Fibroblast of skin of left biceps (primary cell): ENCODE measurements at places on chromosomes 4 and X.

DNA sequence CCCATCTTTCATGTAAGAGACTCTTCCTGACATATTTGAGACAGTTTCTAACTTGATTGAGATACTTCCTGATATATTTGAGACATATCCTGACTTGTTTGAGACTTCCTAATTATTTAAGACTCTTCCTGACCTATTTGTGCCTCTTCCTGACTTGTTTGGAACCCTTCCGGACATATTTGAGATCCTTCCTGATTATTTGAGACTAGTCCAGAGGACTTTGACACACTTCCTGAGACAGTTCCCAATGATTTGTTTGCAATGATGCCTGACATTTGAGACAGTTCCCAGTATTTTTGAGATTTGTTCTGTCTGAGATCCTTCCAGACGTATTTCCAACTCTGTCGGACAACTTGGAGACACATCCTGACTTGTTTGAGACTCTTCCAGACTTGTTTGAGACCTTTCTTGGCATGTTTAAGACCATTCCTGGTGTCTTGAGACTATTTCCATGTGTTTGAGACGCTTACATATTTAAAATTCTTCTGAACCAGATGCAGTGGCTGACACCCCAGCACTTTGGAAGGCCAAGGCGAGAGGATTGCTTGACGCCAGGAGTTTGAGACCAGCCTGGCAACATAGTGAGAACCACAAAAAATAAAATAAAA, 118.9 kb upstream of the USP9X start:
- DNase-seq = no peak

DNA sequence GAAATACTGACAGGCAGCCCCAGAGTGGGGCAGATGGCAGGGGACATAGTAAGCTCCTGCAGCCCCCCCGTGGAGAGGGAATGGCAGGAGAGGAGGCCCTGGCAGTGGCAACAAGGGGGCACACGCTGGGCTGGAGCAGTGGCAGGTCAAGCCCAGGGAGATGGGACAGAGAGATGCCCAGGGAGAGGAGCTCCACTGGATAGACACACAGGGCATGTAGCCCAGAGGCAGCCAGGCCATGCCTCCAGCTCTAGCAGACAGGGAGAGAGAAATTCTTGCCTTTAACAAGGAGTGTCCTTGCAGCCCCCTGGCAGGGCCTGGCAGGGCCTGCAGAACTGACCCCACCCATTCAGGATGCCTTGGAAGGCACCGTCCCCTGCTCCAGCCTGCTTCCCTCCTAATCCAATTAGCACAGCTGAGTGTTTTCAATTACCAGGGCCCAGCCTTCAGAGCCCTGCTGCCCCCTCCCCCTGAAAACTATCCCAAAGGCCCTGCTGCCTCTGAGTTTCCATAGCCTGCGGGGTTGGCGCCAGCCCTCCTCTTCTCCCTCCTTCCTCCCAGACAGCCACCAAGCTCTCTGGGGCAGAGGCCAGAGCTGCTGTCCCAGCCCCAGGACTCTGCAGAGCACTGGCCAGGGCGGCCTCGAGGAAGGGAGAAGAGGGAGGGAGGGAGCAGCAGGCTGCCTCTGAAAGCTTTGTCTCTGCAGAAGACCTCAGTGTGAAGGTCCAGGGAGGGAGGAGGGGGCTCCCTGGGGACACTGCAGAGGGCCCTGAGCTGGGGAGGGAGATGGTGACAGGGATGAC, 12.5 kb downstream of the L1CAM start:
- DNase-seq = no peak

DNA sequence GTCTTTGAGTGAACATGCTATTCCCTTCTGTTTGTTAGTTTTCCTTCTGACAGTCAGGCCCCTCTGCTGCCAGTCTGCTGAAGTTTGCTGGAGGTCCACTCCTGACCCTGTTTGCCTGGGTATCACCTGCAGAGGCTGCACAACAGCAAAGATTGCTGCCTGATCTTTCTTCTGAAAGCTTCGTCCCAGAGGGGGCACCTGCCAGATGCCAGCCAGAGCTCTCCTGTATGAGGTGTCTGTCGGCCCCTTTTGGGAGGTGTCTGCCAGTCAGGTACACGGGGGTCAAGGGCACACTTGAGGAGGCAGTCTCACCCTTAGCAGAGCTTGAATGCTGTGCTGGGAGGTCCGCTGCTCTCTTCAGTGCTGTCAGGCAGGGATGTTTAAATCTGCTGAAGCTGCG, 456.9 kb upstream of the HTR2C start:
- DNase-seq = no peak

GRCh38 chrX:45134315-45134731, 66.4 kb downstream of the DIPK2B start:
- DNase-seq = no peak

- peak; percentile 40 for DNase-seq
Observed at GRCh38 chr4:85565761-85566480, 91.0 kb downstream of the ARHGAP24 start.

DNA sequence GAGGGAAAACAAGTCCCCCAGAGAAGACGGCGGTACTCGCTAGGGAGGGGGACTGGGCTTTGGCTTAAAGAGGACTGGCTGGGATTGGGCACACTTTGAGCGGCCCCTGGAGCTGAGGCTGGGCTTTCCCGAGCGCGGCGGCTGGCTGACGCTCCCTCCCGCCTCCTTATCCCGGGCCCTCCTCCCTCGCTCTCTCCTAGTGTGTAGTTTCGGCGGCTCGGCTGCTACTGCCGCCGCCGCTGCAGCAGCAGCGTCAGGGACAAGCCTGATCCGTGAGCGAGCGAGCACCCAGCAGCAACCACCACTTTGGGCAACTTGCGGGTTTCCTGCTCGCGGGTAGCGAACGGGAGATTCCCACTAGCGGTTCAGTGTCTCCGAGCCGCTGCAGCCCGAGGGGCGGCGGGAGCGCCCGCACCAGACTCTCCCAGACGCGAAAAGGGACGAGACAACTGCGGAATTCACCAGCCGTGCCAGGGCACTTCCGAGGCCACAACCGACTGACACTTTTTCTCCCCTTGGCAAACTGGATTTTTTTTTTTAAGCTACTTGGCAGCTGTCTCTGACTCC, 632 bp upstream of the PCDH7 start:
- no peak for DNase-seq

GRCh38 chr4:1790005-1790404, 3.1 kb upstream of the FGFR3 start:
- DNase-seq = no peak

DNA sequence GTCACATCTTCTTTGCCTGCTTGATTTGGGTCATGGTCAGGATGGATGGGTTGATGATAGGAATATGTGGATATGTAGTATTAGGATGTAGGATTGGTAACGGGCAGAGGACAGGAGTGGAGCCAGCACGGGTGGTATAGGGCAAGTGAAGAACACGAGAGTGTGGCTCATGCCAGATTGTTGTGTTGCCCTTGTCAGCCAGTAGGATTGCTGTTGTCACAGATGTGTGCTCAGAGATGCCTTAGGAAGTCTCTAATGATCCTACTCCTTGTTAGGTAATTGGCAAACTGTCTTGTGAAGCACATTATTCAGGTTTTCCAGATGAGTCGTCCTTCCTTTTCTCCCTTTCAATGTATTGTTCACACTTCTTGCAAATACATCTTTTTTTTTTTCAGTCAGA, 5.5 kb downstream of the ATP10D start:
- DNase-seq = no peak

DNA sequence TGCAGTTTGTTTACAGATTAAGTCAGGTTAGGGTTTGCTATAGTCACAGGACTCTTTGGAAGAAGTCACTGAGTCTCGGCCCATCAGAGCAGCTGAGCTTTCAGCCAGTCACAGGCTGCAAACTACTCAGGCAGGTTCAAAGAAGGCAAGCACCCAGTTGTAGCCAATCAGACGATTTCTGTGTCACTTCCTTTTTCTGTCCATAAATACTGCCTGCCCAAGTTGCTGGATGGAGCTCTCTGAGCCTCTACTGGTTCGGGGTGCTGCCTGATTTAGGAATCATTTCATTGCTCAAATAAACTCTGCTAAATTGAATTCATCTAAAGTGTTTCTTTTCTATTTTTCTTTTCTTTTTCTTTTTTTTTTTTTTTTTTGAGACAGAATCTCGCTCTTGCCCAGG, 7.3 kb upstream of the SH3BP2 start:
- DNase-seq = no peak
